ENCODE measurements at places on chromosomes 3 and 15.
A peak's percentile ranks its signal among the peaks of the same experiment; 100 is the strongest.

DNA sequence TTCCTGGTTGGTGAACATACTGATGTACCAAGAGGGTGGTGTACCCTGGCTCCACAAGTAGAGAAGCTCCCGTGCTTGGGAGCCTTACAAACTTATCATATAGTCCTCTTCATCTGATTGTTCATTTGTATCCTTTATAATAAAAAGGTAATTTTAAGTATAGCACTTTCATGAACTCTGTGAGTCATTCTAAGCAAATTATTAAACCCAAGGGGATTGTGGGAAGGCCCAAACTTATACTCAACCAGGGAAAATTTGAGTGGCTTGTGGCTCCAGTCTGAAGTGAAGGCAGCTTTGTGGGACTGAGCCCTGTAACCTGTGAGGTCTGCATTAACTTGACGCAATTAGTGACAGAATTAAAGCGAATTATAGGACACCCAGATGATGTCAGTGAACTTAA lies 29.0 kb downstream of the TTBK2 start:
- DNase-seq, result no peak

DNA sequence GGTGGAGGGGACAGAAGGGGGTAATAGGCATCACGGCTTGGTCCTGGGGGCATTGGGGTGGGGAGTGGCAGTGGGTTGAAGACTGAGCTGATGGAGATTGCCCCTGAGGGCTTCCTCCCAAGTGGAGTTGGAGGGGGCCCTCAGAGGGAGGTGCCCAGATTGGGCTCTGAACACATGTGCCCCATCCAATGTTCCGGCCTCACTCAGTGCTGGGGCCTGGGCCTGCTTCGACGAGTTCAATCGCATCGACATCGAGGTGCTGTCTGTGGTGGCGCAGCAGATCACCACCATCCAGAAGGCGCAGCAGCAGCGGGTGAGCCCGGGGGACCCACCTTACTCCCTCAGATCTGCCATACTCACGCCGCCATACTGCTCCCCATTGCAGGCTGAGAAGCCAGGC lies 45.3 kb downstream of the DNAH1 start:
- DNase-seq, result no peak

GRCh38 chr3:123388811-123389627 lies 59.9 kb downstream of the ADCY5 start:
- no peak for DNase-seq

GRCh38 chr3:73192036-73192738 lies 130.7 kb downstream of the EBLN2 start:
- no peak for DNase-seq

DNA sequence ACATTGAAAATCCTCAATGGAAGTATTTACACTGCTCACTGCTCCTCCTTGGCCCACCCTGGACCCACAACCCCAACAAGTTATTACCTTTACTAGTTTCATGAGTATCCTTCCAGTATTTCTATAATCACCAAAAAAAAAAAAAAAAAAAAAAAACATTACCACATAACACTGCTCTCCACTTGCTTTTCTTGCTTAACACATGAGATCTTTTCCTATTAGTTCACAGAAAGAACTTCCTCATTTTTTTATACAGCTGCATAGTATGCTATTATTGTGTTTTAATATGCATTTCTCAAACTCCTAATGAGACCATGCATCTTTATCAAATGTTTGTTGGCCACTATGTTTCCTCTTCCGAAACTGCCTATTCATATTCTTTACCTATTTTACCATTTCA lies 14.6 kb downstream of the GABPB1 start:
- no peak for DNase-seq

- DNase-seq, result peak; percentile 92
These were observed 29.4 kb downstream of the LYSMD4 start for GRCh38 chr15:99703603-99704443.

- DNase-seq, result peak; percentile 85
These were observed 14.8 kb downstream of the GPR87 start for GRCh38 chr3:151301787-151302186.

GRCh38 chr3:73637042-73637441 lies 12.3 kb upstream of the PDZRN3 start:
- DNase-seq, result no peak

- peak; percentile 42 for DNase-seq
These were observed 55.4 kb downstream of the RARB start for GRCh38 chr3:25483456-25483855.

GRCh38 chr3:133855002-133855370 lies 40.7 kb downstream of the RAB6B start:
- no peak for DNase-seq

- DNase-seq, result peak; percentile 45
These were observed at the start of gene AVEN for GRCh38 chr15:34038871-34039789. Gene AVEN (minus strand): TSS chr15:34039204. CDS start chr15:34039046, 158 bp downstream.

- peak; percentile 59 for DNase-seq
These were observed 1.4 kb downstream of the ATOSA start for GRCh38 chr15:52677593-52678467.

- DNase-seq, result no peak
These were observed 45.2 kb upstream of the UMPS start for GRCh38 chr3:124685067-124685466.

DNA sequence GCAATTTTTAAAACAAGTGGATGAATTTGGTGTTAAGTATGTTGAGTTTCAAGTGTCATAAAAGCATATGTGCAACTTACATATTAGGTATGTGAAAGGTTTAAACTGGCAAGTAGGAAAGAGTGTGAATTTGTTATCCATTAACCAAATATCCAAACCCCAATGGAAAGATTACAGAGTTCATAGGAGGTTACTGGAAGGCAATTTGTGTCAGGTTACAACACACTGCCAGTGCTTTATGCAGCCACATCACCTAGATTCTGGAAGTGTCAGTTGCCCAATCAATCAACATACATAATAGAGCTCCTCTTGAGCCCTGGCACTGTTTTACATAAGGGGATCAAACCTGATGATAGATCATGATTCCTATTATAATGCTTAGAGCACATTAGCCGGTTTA lies 261.0 kb downstream of the ROBO1 start:
- no peak for DNase-seq

DNA sequence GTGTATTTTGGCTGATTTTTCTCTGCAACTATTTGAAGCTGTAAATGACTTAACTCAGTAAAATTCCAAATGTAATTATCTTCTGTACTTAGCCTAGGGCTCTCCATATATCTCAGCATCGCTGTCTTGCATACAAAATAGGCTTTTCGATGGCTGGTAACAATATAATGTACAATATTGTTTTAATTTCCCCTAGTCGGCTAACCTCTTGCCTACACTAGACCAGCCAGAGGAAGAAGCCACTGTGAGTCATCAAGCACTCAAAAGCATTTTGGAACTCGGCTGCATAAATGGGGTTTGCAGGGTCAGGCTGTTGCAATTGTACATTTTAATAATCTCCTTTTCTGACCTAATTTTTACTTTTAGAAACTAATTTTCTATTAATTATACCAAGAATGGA lies 583.8 kb downstream of the FOXP1 start:
- DNase-seq, result peak; percentile 68

GRCh38 chr3:172520301-172520831 lies 2.9 kb downstream of the TNFSF10 start:
- peak; percentile 91 for DNase-seq

DNA sequence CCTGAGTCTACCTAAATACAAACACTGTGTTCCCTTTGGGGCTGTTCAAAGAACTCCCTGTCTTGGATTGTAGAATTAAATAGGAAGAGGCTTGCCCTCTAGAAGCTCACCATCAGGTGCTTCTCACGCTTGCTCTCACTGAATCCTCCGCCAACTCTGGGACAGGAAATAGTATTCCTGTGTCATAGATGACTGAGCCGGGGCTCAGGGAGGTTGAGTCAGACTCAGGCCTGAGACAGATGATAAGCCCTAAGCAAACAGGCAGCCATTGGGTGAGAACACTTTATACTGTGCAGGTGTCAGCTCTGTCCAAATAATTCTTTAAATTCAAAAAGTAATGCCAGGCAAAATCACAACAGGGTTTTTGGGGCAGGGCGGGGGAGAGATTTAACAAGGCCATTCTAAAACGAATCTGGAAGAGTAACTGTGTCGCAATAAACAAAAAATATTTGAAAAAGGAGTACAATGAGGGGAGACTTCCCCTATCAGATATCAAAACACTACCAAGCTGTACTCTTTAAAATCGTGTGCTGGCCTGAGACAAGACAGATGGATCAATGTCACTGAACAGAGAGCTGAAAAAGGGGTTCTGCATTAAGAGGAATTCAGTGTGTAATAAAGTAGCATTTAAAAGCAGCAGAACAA lies 59.0 kb downstream of the EPHB3 start:
- peak; percentile 57 for DNase-seq

GRCh38 chr3:60870396-60870795 lies 380.9 kb downstream of the FHIT start:
- DNase-seq, result no peak

DNA sequence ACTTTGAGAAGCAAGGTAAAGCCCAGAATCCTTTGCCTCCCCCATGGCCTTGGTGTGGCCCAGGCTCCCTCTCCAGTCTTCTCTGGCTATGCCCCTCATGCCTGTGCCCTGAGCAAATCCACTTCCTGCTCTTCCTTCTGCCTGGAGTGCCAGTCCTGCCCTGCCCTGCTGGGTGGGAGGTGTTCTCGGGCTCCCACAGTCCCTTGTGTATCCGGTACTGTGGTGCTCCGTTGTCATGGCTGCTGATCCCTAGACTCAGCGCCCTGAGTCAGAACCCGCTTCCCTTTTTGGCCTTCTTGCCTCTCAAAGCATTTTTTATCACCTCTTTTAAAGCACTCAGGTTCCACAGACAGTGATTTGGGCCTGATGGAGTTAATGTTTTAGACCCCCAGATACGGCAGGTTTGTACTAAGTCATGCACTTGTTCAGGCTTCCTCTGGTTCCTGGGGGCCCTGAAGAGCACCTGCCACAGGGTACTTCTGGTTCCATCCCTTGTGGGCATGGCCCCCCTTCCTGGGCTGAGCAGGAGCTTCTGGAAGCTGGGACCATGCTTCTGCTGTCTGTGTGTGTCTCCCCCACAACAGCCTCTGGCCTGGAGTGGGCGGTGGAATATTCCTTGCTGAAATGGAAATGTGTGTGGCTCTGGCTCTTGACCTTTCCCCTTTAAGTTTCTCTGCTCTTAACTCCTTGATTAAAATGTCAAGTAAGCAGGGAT lies 29.6 kb upstream of the ADAMTS7 start:
- DNase-seq, result peak; percentile 71

DNA sequence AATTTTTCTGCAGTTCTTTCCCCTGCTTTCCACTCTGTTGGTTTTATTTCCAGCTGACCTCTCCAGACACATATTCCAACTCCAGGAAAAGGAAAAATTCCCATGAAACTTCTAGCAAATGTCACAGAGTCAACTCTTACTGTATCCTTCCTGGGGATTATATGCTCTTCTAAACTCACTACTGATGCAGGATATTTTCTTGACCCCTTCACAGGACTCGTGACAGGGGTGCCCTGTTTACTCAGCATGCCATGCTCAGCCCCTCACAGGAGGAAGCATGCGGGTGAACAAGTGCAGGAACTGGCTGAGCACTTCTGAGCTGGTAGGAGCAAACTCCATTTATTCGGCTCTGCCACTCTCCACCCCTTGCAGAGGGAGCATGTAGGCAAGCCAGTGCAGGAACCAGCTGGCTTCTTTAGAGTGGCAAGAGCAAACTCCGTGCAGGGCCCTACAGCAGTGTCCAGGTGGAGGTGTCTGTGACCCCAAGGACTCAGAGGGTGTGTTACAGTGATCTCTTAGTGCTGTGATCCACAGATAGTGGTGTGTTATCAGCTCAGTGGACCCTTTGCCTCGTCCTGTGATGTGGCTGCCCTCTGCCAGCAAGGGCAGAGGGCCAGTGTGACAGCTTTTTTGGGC lies 413.6 kb upstream of the GRM7 start:
- DNase-seq, result no peak

All from amniotic epithelial cell (primary cell).